ENCODE measurements at places on chromosomes 1 and 21.

DNA sequence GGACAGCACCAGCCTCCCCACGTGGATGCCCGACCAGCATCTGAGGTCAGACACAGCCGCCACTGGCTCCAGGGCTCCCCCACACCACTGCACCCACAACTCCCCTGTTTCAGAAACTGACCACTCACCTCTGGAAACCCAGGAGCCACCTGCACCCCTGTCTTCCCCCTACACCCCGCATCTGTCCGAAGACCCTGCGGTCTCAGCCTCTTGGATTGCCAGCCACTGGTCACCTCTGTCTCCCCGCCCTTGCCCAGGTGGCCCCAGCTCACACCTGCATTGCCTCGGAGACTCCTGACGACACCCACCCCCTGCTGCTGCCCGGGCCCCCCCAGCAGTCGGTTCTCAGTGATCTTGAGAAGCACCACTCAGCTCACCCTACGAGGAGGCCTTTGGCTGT, 21.3 kb upstream of the NPHP4 start:
- no peak for DNase-seq

DNA sequence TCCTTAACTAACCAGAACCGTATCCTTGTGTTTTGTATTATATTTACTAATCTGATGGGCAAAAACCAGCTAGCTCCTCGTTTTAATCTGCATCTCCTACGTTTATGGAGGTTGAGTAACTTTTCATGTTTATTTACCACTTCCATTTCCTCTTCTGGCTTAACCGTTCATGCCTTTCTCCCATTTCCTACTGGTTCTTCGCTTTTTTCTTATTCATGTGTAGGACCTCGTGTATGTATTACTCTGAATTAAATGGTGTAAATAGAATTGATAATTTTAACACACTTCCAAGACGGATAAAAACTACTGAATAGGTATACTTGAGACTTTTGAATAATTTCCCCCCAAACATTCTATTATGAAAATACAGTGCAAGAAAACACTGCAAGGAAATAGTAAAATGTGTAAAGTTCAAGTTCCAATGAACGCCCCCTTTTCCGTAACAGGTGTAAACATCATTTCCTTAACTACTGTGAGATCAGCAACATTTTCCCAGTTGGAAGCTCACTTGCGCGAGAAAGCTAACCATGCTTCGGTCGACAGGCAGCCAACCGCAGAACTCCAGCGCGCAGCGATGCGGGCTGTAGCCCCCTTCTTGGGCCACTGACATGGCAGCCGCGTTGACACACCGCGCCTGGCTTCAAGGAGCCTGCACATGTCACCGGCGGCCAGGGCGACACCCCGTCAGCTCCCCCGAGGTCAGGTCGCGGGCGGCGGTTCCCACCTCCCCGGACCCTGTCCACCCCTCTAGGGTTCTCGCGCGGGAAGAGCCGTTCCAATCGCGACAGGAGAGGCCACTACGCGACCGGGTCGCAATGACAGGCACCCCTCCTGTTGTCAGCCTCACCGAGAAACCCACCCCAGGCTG, 816 bp downstream of the EDEM3 start:
- DNase-seq: no peak

- DNase-seq: no peak
Measured at GRCh38 chr21:37615962-37616361, 249.4 kb downstream of the DYRK1A start.

DNA sequence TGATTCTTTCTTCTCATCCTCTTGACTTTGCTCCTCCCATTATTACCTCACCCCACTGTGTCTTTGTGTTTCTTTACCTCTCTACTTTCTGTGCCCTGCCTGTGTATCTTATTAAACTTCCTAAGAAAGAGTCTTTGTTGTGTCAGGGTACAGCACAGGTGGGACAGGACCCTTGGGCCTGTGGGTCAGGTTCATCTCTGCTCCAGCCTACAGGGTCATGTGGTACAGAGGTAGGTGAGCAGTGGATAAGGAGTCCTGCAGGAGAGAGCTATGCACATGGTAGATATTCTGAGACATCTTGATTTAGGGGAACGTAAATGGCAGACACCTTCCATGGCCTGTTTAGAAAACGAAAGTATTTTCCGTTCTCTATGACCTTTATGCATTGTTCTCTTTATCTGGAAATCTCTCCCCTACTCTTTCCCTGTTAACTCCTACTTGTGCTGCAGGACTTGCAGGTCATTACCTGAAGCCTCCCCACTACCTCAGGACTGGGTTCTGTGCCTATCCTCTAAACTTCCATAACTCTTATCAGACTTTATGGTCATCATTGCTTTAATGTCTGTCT, 9.9 kb downstream of the GIPC2 start:
- no peak for DNase-seq

- peak; percentile 6 for DNase-seq
Measured at GRCh38 chr1:238811211-238811879, 575.0 kb upstream of the CHRM3 start.

DNA sequence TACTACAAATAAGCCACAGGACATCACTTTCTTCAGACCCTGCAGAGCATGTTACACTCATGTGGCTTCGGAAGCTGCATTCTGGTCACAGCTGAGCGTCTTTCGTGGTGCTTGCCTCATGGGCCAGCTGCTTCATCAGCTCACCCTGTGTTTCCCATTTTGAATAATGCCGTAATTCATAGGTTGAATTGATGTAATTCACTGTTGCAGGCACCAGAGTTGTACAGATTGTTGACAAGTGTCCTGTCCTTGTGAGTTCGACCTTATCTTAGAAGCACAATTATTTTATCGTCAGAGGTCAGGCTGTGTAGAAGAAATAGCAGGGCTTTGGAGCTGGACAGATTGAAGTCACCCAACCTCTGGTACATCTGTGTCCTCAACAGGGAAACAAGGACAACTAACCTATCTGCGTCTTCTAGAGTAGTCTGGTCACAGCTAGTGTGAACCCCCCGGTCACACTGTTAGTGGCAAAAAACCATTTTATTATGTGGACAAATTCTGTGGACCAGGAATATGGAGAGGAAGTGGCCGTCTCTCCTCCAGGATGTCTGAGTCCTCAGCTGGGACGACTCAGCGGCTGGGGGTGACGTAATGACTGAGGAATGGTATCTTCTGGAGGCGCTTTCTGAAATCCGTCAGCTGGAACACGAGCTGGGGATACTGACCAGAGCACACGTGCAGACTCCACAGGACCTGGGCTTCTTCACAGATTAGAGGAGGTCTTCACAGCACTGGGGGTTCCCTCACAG, 17.8 kb downstream of the PKNOX1 start:
- peak; percentile 84 for DNase-seq

DNA sequence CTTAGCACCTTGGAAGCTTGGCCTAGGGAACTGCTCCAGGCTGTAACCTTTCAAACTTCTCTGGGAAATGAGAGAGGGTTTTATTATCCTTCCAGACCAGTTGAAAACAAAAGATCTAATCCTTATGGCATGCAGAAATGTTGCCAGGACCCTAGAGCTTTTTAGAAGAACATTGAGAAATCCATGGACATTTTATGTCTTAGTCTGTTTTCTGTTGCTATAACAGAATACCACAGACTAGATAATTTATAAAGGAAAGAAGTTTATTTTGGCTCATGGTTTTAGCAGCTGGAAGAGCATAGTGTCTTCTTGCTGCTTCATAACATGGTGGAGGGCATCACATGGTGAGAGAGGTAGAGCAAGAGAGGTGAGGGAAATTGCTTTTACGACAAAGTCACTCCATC, 25.8 kb downstream of the OSBPL9 start:
- DNase-seq: peak; percentile 22

GRCh38 chr1:97128426-97128825, 406.8 kb downstream of the PTBP2 start:
- no peak for DNase-seq

All from HTR-8/SVneo (cell line).